ENCODE measurements at places on chromosomes 5 and 9. TPM values are rescaled to one million over a fixed set of nuclear protein-coding genes. Genes with fewer than 3 reads are reported as not detected.

- no peak for DNase-seq
Measured at GRCh38 chr5:180646963-180647305, 2.5 kb downstream of the FLT4 start.

DNA sequence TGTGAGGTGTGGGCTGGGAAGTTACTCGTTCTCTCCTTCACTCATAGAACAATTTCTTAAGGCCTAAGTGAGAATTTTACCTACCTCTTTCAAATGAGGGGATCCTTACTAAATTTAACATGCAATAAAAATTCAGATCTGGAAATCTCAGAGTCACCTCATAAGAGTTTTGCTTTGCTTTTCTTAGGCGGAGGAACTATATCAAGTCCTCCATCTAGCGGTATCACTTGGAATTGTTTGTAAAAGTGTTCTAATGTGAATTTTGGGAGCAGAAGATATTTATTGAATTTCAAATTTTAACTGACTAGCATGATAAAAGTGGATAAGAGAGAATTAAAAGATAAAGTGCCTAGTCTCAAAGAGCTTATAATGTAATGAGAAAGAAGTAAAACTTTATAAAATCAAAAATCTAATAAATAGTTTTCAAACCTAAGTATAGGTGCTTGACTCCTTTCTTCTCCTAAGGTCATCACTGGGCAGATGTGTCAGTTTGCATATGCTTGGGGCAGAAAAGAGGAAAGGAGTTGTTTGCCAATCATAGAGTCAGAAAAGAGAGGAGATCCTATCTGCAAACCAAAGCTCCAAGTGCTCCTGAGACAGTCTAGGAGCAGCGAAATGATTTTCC lies 145.7 kb upstream of the DAB2 start:
- peak; percentile 77 for DNase-seq

DNA sequence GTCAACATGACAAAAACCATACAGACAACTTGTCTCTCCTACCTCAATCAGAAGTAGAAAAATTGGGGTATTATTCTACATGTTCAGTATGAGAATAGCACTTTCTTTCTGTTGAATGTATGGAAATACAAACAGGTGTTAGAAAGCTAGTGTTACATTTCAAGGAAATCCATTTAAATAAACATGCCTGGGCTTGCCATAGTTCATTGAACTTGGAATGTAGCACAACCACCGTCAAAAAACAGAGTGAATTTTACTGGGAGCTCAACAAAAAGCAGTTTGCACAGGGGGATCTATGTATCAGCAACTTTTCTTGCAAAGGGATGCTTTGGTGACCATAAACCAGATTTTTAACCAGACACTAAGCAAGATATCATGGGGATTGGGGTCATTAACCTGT lies 307.9 kb upstream of the SMARCA2 start:
- DNase-seq: peak; percentile 4

IL7R gene
- 87.8 TPM for total RNA-seq

SIGMAR1 gene
- total RNA-seq: 64.1 TPM

DNA sequence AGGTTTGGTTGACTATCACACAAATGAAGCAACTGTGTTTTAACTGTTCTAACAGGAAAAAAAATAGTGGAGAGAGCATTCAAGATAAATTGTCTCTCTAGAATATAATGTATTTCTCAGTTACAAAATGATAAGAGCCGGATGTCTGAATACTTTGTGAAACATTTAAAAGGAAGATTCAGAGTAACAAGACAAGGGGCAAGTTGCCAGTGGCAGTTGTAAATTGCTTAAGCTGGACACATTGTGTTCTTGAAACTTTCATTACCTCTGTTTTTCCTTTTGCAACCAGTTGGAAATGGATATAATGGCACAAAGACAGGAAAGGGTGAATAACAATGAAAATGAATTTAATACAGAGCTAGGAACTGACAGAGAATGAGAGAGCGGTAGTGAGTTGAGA lies 15.2 kb upstream of the TBCA start:
- DNase-seq: no peak

HSPA9 gene
- total RNA-seq: 150 TPM

- DNase-seq: no peak
Measured at GRCh38 chr9:85283421-85283820, 458.3 kb downstream of the AGTPBP1 start.

- DNase-seq: no peak
Measured at GRCh38 chr5:164375051-164375450, 869.6 kb downstream of the MAT2B start.

GNAQ gene
- total RNA-seq: 86.2 TPM

DNA sequence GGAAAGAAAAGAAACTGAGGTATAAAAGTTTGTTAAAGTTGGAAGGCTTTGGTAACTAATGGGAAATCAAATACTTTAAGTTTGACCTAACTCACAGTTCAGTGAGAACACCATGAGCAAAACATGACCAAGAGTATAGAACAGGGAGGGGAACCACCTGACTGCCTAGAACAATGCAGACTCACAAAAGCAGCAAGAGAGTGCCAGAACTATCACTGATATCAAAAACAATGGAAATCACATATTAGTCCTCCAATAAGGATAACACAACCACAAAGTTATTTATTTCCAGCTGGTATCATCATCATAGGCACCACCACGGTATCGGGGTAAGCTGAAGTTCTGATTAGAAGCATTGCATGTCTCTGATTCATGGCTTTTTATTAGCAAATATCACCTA lies 77.5 kb downstream of the TRPM6 start:
- no peak for DNase-seq

FAM169A gene
- 2.3 TPM for total RNA-seq

CMYA5 gene
- total RNA-seq: 12.3 TPM

ACSL6 gene
- 6.7 TPM for total RNA-seq

- no peak for DNase-seq
Measured at GRCh38 chr9:35716230-35716629, 15.8 kb downstream of the TLN1 start.

PSIP1 gene
- total RNA-seq: 75.1 TPM
